ENCODE measurements at places on chromosomes 6 and 20.
A peak's percentile ranks its signal among the peaks of the same experiment; 100 is the strongest.

DNA sequence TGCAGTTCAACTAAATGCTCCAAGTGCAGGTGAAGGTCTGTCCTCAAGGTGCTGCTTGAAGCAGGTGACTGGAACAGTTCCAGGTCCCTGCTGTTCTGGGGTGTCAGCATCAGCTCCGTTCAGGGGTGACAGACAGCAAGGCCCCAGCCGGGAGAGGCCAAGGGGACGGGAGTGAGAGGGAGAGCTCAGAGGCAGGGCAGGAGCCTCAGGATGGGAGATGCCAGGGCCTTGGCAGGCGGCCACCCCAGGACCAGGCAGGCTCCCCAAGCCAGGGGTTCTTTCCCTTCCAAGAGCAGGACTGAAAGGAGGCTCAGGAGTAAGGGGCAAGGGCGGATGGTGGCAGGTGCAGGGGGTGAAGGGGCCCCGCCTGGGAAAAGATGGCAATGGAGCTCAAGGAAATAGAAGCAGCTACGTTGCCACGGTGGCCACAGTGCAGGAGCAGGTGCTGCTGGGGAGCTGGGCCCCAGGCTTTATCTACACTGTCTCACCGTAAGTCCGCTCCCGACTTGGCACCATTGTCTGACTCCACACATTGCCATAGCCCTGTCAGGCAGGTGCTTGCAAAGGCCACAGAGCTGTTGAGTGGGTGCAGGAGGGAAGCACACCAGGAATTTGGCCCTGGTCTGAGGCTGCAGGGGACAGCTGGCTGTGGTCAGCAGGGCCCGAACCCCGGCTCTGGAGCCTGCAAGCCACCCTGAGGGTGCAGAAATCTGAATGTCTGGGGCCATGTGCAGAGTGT lies 43.1 kb downstream of the ERMARD start:
- no peak for DNase-seq

DNA sequence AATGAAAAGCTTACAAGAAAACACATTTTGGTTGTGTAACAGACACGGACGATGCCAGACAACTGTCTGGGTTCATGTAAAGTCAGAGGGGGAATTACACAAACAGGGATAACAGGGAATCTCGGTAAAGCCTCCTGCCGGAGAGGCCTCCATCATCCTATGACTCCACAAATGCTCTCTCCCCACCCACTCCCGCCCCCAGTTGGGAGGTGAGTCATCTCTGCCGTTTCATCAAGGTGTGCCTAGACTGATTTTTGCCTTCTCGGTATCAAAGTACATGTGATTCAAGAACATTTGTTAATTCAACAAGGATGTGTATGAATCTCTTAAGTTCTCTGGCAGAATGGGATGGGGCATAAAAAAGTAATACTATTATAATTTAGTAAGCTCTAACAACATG lies 304.9 kb upstream of the PRDM1 start:
- peak; percentile 63 for DNase-seq

DNA sequence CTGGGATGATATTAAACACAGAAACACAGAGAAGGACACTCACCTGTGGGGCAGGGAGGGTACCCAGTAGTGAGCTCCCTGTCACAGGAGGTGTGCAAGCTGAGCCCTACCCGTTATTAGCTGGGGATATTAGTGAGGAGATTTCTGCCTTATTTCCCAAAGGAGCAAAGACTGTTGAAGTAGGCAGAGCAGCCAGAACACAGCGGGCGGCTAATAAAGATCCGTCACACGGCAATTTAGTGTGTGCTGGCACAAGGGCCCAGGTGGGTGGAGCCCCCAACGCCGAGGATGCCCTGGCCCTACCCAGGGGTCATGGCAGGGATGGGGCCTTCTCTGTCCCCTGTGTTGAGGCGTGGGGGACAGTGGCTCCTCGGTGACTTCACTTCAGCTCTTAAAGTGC lies 8.3 kb downstream of the VSTM2L start:
- no peak for DNase-seq

GRCh38 chr6:135146162-135146934 lies 34.8 kb upstream of the MYB start:
- peak; percentile 34 for DNase-seq

DNA sequence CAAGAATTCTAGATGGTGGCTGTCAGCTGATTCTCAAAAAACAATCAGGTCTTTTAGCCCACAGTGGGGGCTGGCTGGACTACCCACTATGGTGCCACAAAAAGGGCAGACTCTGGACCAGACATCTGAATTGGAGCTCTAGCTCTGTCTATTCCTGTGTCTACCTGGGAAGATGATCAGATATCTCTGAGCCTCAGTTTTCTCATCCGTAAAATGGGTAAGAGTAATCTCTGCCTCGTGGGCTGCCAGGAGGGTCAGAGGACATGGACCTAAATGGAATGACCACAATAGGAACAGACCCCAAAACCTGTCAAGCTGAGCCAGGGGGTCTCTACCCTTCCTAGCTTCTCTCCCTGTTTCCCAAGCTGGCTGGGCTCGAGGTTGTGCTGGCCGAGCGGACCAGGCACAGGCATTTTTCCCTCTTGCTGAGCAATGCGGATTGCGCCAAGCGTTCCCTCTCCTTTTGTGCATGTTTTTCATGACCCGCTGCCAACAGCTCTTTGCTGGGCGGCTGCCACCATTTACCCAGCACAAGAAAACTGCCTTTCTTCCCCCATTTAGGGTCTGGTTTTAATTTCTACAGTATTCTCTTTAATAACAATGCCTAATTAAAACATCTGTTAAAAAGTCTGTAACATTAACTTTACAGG lies 74.7 kb upstream of the MAFB start:
- DNase-seq, result no peak

DNA sequence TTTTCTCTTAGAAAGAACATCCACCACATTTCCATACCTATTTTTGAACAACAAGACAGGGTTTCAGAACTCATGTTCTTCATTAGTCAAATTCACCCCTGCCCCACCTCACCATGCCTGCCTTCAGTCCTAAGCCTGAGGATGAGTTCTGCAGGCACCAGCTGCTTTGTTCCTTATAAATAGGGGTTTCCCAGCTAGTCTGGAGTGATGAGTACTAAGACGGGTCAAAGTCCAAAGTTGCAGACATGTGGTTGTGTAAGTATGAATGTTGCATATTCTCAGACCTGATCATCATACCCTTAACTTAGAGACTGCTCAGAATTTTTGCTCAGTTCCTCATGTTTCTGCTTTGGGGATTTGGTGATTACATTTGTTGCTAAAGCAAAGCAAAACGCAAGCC lies 257.7 kb upstream of the CDYL start:
- DNase-seq, result no peak

DNA sequence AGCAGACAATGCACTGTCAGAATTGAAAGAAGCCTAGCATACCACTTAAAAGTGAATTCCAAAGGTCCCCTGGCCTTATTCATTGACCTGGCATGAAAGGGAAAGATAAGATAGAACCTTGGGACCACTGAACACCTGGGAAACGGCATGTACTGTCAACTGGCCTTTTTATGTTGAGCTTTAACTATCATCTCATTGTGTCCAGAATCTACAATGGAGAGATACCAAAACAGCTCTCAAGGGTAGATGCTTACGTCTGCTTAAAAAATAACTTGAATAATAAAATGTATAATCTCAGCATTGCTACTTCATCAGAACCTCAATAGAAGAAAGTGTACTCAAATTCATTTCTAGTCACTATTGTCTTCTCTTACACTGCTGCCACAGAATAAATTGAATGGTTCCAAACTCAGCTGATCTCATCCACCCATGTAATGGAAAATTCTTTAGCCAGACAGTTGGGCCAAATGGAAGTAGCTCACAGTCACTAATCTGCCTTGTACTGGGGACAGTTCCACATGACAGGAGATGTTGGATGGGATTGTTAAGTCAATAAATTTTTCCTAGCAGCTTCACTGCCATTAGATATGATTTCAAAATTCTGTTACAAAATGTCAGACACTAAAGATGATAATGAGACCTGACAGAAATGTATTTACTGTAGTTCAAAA lies 93.8 kb downstream of the MLIP start:
- DNase-seq, result no peak

GRCh38 chr20:841568-842546 lies 8.3 kb downstream of the FAM110A start:
- DNase-seq, result no peak

DNA sequence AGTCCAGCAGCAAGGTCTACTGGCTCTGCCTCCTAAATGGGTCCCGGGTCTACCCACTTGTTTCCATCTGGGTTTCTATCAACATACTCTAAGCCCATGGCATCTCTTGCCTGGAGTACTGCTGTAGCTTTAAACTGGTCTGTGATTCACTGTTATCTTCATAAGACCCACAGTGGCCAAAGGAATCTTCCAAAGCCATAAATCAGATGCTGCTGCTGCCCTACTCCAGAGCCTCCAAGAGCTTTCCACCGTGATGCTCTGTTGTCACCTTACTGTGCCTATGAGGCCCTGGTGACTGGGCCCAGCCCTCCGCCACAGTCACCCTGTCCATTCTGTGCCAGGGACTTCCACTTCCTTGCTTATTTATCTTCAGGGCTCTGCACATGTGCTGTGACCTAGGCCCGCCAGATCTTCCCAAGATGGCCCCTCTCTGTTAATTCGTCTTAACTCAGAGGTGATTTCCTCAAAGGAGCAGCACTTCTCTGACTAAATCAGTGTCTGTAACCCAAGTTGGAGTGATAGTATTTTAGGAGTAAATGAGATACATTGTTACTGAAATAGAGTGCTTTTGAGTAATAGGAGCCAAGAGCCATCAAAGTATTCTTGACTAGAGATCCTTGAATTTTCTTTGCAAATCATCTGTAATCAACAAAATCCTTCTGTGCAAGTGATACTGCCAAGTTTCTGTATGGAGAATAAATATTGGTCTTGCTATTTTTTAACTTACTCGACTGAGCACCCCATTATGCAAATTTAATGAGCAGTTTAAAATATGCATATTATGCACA lies 102.5 kb downstream of the PPP1R14C start:
- no peak for DNase-seq

DNA sequence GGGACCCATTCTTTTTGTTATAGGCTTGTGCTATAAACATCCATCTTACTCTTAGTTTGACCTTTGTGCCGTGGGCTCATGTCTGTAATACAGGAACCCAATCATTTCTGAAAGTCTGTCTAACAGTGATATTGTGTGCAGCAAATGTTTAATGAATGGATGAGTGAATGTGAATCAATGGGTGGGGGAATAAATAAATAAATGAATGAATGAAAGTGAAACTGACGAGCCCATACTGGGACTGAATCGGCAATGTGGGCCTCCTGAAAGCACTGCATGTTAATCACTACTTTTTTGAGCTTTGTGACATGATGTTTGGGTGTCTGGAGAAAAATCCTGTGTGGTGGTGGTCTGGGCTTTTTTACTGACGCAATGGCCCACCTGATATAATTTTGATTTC lies 175.0 kb downstream of the GMPR start:
- DNase-seq, result peak; percentile 50

DNA sequence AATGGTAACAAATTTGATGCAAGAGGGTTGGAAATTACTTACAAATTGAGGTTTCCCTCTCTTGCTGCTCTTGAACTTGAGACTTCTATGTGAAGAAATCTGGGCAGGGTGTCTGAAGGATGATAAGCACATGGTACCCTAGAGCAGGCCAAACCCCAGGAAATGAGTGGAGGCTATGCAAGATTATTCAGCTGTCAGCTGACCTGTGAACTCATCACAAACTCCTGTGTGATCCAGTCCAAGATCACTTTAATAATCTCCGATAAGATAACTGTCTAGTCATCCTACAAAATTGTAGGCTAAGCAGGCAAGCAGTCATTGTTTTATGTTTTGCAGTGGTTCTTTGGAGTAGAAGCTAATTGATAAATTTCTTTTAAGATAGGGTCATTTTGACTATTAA lies 213.1 kb downstream of the BTBD3 start:
- no peak for DNase-seq

- no peak for DNase-seq
Measured at GRCh38 chr6:111552958-111553357, 52.7 kb downstream of the TRAF3IP2 start.

- DNase-seq, result no peak
Measured at GRCh38 chr6:6590530-6590929, 2.0 kb downstream of the LY86 start.

DNA sequence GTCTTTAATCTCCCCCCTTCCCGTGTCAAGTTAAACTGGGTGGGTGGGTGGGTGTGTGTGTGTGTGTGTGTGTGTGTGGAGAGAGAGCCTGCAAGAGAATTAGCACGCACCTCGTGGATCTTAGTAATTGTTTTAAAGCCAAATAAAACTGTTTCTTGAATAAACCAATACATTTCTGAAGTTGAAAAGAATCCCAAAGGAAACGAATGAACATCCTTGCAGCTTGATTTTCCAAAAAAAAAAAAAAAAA lies 381 bp upstream of the BICRAL start:
- no peak for DNase-seq

DNA sequence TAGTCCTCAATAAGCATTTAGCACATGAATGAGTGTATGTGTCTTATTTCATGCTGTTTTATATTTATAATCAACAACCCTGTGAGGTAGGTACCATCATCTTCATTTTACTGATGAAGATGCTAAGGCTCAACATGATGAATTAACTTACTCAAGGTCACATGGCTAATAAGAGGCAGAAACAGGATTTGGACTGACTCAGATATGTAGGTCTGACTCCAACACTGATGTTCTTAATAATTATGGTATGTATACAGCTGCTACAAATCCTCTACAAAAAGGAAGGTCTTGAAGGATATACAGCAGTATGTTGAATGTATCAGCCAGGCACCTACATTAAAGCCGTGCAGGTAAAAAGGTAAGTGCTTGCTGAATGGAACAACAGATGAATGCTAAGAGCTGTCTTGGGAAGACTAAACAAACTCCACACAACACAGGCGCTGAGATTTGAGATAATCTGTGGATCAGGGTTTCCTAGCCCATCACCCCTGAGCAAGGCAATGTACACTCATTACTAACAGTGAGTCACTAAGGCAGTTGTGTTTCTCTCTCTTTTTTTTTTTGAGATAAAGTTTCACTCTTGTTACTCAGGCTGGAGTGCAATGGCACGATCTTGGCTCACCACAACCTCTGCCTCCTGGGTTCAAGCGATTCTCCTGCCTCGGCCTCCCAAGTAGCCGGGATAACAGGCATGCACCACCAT lies 31.9 kb downstream of the TTI1 start:
- peak; percentile 72 for DNase-seq

DNA sequence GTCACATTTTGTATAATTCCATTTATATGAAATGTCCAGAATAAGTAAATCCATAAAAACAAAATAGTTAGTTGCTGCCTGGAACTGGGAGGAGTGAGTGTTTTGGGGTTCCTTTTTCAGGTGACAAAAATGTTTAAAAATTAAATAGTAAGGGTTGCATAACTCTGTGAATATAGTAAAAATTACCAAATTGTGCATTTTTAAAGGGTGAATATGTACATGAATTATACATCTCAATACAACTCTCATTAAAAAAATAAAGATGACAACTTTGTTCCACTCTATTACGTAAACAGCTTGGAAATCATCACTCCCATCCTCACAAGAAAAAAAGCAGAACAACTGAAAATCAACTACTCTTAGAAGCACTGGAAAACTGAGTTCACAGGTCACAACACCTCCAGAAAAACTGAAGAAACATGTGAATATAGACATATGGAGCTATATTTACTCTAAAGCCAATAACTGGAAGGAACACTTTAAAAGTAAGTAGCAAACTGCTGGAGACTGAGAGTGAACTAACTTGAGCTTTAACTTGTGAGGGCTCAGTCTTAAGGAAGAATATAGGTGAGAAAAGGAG lies 40.0 kb downstream of the RANBP9 start:
- DNase-seq, result no peak
